ENCODE measurements at places on chromosomes 7 and 10.

GRCh38 chr7:29763266-29763665, 43.0 kb upstream of the WIPF3 start:
- DNase-seq = no peak

DNA sequence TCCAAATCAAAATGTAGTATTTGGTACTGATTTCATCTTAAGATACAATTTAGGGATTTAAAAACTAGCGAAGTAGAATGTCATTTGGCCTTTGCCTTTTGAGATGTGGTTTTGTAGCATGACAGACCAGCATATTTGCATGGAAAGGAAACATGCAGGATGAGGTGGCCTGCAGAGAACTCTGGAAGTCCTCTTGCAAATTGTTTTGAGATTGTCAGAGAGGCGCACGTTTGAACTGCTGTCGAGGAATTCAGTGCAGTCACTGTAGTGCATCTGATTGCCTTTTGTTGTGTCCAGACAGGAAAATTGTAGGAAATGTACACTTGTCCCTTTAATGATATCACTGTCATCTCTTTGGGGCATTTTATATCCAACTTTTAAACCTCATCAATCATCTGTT, 136.7 kb downstream of the CELF2 start:
- DNase-seq = no peak

- DNase-seq = no peak
Measured at GRCh38 chr7:131564640-131565039, 8.2 kb upstream of the PODXL start.

GRCh38 chr10:73263693-73264347, 11.4 kb upstream of the MRPS16 start:
- DNase-seq = no peak

- no peak for DNase-seq
Measured at GRCh38 chr7:110760341-110760740, 330.6 kb upstream of the LRRN3 start.
